ENCODE measurements at places on chromosomes 1 and 21.
A peak's percentile ranks its signal among the peaks of the same experiment; 100 is the strongest.

DNA sequence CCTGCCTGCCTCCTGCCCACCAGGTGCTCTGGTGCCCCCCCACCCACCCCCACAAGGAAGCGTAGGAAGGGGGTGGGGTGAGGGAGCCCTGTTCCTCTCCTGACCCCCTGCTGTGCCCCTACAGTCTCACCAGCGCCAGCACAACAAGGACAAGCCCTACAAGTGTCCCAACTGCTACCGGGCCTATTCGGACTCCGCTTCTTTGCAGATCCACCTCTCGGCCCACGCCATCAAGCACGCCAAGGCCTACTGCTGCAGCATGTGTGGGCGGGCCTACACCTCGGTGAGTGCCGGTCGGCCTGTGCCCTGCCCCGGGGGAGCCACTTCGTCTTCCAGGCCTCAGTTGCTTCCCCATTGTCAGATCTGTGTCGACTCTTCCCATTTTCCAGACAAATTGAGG is 25.9 kb downstream of the A3GALT2 start:
- DNase-seq = no peak

DNA sequence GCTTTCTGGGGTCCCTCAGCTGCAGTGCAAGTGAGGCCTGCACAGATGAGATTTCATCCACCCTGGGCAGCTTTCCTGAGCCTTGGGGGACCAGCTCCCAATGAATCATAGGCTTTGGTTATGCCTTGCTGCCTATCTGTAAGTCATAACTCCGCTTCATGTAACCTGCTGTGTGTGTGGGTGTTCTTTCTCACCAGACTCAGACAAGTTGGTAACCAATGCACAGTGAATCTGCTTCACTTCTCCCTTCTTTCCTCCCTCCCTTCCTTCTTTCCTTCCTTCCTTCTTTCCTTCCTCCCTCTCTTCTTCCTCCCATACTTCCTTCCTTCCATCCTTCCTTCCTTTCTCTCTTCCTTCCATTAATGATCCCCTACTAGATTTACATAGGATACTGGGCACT is 34.4 kb upstream of the PSMB2 start:
- no peak for DNase-seq

DNA sequence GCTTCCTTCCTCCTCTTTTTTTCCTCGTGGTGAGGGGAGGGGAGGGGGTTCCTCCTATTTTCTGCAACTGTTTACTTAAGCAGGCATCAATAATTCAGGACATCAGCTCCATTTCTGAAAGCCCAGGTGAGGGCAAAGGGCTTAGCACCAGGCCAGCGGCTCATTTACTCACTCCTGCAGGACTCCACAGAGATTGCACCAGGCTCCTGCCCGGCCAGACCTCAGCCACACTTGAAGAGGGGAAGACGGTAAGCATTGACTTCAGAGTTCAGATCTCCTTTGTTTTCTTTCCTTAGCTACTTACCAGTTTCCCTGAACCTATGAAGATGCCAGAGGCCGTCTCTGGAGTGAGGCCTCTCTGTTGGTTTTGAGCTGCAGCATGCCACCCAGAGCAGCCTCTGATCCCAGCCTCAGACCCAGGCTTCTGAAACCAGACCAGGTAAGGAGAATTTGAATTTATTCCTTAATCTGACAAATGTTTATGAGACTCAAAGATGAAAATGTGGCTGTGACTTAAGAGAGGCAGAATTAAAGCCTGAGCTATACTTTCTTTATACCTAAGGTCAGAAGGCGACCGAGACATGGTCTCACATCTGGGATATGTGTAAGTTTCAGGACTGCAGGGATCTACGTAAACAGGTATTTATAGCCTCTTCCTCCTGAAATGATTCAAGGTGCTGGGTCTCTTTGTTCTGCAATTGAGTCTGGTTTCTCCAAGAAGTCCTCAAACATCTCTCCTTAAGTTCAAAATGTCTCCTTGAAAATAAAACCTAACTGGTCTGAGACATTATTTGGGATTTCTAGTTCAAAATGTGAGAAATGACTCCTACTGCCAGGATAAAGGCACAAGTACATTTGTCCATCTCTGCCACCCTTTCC is 272.5 kb upstream of the RUNX1 start:
- no peak for DNase-seq

GRCh38 chr1:27555700-27556424 is 48.1 kb downstream of the AHDC1 start:
- DNase-seq = no peak

DNA sequence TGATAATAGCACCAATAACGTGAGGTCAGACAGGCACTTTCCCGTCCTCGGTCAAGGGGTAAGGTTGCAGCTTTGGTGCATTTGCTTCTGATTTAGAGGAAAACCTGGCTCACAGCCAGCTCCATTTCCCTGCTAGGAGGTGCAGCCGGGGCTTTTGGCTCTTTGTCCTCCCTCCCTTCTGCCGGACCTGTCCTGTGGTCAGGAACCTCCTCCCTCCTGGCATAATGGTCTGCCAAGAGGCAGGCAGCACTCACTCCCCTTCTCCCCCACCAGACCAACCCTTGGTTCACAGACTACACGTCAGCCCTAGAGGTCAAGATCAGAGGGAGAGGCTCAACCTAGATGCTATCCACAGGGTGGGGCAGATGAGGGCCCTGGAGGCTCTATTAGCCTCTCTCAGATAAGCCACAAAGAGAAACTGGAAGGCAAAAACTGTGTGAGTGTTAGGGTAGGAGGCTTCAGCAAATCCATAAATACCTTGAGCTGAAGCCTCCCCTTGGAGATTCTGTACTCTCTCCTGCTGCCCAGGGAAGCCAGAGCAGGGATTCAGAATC is 64.8 kb downstream of the PLXNA2 start:
- no peak for DNase-seq

- no peak for DNase-seq
Measured at GRCh38 chr1:52053862-52054261, 1.1 kb downstream of the TXNDC12 start.

DNA sequence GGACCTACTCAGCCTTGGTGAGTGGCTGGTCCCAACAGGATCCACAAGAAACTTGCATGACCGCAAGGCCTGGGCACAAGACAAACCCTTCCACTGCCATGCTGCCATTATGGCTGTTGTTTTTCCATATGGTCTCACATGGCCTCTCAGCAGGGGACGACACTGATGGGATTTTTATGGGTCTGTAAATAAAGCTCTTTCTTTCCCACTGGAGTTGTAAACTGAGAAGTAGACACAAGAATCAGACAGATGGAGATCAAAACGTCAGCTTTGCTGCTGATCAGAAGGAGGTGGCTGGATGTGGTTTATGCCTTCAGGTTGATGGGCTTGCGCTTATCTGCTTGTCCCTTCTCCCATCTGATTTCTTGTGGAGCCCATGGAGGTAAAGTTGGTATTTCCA is 138.1 kb upstream of the KCNJ6 start:
- DNase-seq = no peak

DNA sequence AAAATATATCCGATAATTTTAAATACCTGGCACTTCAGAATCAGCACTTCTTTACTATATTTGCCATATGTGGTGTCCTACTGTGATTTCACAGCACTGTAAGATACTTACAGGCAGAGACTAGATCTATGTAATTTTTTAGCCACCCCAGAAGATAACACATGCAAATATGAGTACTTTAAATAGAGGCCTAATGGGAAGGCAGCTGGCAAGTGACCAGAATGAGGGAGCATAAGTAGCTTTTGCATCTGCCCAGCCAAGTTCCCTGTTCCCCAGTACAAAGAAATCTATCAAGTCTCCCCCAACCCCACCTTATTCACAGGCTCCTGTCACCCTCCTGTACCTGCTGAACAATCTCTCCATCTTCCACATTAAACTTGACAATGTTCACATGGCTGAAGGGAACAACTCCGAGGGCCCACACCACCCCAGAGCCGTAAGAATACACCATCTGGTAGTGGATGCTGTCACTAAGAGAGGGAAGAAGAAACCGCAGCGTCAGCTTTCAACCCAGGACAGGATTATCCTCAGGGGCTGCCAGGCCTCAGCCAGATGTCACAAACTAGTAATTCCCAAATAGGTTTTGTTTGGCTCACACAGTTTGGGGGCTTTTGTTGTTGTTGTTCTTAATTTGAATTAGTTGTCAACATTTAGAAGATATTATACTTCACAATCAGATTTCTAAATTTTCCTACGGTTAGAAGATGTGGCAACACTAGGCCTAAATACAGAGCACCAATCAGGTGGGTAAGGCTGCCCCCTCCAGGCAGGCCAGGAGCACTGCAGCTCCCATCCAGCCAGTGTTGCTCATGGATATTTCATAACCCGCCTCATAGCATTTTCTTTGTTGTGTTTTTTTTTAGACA is 10.4 kb downstream of the EMC1 start:
- DNase-seq = peak; percentile 53
